ENCODE measurements at places on chromosomes 13 and 19. TPM values are rescaled to one million over a fixed set of nuclear protein-coding genes. Genes with fewer than 3 reads are reported as not detected.

Gene SGCG
- 102 TPM for total RNA-seq

DNA sequence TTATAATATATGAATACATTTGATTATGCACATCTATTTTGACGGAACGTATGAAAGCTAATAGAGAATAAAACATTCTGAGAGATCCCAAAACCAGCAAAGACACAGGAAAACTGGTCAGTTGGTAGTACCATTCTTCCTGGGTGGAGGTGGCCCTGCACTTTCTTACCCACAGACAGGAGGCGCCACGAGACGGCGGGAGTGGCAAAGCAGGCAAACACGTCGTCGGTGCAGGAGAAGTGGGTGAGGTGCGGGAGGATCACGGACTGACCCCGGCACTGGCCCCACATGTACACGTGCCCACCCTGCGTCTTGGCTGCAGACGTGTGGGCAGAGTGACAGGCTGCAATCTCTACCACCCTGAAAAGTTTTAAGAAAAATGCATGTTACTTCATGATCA lies 36.1 kb downstream of the RCBTB1 start:
- no peak for DNase-seq
- H3K4me3 ChIP-seq: no peak overlapping the region
- no peaks in the 10 kb centered on the region for H3K27me3 ChIP-seq
- no peaks in the 10 kb centered on the region for H3K4me1 ChIP-seq
- peaks cover 89% of the 10 kb centered on the region for H3K36me3 ChIP-seq

GRCh38 chr13:99577934-99578917 lies 77.0 kb downstream of the TM9SF2 start:
- H3K27me3 ChIP-seq: peaks cover 17% of the 10 kb centered on the region
- H3K4me1 ChIP-seq: no peaks in the 10 kb centered on the region
- DNase-seq: no peak
- H3K27ac ChIP-seq: no peak overlapping the region
- no peak overlapping the region for H3K4me3 ChIP-seq

DNA sequence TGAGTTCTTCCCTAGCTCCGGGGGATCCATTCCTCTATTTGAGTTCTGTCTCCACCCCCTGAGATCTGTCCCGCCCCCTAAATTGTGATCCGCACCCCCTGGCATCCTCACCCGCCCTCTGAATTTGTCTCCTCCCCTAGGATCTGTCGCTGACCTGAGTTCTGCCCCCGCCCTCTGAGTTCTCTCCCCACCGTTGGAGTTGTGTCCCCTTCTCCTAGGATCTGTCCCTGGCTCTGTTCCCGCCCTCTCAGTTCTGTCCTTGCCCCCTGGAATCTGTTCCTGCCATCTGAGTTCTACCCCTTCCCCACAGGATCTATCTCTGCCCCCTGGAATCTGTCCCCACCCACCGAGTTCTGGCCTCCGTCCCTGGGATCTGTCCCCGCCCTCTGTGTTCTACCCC lies 1.0 kb upstream of the SLC17A7 start:
- peak; percentile 45 for DNase-seq
- H3K36me3 ChIP-seq: peaks cover 6% of the 10 kb centered on the region
- H3K4me1 ChIP-seq: peaks cover 26% of the 10 kb centered on the region
- peak overlapping the region; percentile 83 for H3K4me3 ChIP-seq
- H3K27ac ChIP-seq: peak overlapping the region; percentile 95

DNA sequence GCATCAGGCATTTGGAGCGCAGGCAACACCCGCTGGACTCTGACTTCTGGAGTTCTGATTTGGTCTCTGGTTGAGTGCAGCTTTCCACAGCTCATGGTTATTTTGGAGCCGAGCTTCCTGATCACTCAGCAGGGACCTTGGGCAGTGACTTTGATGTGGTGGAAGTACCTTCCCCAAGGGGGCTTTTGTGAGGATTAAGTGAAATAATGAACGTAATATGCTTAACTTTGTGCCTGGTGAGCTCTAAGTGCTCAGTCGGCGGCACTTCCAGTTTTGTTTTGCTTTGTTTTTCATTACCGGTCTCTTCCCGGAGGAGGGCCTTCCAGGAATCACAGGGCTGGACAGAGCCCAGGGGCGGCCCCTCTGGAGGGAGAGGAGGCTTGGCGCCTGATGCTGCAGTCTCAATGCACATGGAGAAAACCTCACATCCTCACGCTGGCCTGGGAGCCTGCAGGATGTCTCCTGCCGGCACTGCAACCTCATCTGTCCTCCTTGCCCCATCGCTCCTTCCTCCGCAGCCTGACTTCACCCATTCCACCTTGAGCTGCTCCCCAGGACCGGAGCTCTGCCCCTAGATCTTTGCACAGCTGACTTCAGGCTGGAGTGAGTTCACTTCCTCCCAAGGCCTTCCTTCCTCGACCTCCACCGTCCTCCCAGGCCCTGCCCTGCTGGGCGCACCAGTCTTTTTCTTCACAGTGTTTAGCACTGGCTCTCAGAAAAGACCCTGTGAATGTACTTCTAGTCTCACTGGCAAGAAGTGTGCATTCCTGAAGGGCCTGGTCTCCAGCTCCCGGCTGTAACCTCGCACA lies 1.5 kb downstream of the PLEKHF1 start:
- no peaks in the 10 kb centered on the region for H3K27me3 ChIP-seq
- peak overlapping the region; percentile 98 for H3K4me3 ChIP-seq
- no peaks in the 10 kb centered on the region for H3K36me3 ChIP-seq
- peaks cover 98% of the 10 kb centered on the region for H3K4me1 ChIP-seq
- peak; percentile 79 for DNase-seq

DNA sequence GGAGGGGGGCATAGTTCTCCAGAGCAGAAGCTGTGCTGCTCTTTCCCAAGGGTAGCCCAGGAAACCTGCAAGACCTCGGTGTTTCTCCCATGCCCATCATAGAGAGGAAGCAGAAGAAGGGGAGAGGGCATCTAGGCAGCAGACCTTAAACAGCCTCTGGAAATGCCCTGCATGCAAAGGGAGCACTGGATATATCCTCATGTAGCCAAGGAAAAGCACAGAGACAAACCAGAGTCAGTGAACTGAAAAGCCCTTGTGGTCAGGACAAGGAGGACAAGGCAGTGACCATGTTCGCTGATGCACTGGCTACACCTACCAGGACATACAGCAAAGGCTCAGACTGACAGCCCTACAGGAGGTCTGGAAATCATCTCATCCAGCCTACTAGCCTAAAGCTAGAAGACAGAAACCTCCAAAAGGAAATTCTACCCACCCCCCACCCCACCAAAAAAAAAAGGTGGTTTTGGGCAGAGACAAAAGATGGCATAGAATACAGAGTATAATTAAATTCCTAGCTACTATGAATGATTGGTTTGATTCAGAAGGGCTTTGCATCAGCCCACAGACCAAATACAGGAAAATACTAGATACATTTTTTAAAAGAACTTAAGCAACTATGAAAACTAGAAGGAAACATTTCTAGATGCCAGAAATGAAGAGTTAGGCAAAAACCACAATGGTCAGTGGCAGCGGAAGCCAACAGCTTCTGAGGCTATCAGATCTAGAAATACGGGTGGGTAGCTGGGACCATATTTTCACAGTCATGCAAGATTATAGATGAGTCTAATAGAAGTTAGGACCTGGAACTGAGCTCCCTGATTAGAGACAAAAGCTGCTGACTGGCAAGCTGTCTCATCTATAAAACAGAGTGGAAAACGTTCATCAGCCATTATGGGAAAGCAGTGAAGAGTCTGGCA lies 4.4 kb upstream of the TBC1D4 start:
- H3K4me1 ChIP-seq: peaks cover 17% of the 10 kb centered on the region
- H3K4me3 ChIP-seq: no peak overlapping the region
- no peak for DNase-seq
- H3K27me3 ChIP-seq: no peaks in the 10 kb centered on the region

- H3K4me1 ChIP-seq: peaks cover 64% of the 10 kb centered on the region
- no peaks in the 10 kb centered on the region for H3K27me3 ChIP-seq
- H3K4me3 ChIP-seq: peak overlapping the region; percentile 74
Observed at GRCh38 chr19:42284591-42285341, 15.7 kb downstream of the CIC start.

- H3K27ac ChIP-seq: no peak overlapping the region
- H3K36me3 ChIP-seq: no peaks in the 10 kb centered on the region
- peaks cover 66% of the 10 kb centered on the region for H3K4me1 ChIP-seq
- H3K4me3 ChIP-seq: no peak overlapping the region
- no peak for DNase-seq
Observed at GRCh38 chr13:110382830-110383229, 75.7 kb downstream of the COL4A2 start.
